Activated gamma-delta T cell (primary cell): ENCODE measurements at places on chromosomes 1 and 21.
A peak's percentile ranks its signal among the peaks of the same experiment; 100 is the strongest.

GRCh38 chr1:23169727-23170335 is 1.2 kb upstream of the LUZP1 start:
- DNase-seq, result no peak

- no peak for DNase-seq
These were observed 20.2 kb downstream of the IPP start for GRCh38 chr1:45730075-45730779.

DNA sequence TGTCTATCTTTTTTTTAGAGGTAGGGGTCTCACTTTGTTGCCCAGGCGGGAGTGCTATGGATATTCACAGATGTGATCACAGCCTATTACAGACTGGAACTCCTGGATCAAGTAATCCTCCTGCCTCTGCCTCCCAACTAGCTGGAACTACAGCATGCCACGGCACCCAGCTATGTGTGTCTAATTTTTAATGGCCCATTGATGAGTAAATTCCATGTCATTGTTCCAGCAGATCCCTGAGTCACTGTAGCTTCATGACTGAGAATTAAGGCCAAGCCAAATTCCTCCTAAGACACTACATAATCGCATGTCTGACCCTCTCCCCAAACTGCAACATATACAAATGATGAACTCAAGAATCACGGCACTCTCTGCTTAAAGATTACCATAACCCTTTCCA is 84.2 kb upstream of the RGS2 start:
- DNase-seq, result no peak

DNA sequence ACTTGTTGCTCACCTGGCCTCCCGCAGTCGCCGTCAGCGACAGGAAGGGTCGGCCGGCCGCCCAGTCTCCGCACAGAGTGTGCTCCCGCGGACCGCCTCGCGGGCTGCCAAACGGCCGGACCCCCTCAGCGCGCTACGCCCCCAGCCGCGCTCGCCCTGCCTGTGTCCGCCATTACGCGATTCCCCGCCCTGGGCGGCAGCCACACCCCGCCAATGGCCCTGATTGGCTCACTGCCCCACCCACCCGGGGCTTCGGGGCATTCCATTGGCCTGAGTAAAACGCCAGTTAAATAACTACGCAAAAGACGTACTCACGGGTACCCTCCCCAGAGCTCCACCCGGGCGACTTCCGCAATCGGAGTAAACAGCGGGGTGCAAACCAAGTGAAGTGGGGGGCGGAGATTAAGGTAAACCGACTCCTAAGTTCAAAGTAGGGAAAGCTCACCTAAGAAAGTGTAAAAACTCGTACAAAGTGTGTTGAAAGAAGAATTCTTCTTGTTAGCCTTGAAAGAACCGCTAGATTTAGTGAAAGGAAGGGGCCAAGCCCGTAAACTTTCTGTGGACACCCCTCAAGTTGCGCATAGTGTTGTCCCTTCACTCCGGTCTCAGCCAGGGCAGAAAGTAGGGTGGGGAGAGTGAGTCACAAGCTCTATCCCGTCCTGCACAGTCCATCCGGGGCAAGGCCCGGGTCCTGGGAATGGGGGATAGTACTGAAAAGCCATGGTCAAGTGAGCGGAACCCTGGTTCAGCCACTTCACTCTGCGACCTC is at the start of gene WASF2:
TSS of gene WASF2 (minus strand) at position 195 of the 769 bp plus-strand sequence. CDS start 61,277 bp downstream, outside the sequence.
- DNase-seq, result peak; percentile 87

DNA sequence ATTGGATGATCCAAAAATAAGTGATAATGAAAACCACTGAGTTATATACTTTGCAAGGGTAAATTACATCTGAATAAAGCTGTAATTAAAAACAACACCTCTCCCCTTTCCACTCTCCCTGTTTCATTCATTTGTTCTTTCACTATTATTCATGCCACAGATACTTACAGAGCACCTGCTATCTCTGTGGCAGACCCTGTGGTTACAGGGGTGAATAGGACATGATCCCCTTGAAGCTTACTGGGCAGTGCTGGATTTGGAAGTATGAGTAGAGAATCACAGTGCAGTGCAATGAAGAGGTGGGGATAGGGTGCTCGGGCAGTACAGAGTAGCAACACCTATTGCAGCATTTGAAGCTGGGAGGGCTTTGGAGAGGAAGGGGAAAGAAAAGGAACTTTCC is 21.7 kb downstream of the ARV1 start:
- no peak for DNase-seq

GRCh38 chr1:3601743-3602142 is 9.6 kb downstream of the MEGF6 start:
- DNase-seq, result no peak

DNA sequence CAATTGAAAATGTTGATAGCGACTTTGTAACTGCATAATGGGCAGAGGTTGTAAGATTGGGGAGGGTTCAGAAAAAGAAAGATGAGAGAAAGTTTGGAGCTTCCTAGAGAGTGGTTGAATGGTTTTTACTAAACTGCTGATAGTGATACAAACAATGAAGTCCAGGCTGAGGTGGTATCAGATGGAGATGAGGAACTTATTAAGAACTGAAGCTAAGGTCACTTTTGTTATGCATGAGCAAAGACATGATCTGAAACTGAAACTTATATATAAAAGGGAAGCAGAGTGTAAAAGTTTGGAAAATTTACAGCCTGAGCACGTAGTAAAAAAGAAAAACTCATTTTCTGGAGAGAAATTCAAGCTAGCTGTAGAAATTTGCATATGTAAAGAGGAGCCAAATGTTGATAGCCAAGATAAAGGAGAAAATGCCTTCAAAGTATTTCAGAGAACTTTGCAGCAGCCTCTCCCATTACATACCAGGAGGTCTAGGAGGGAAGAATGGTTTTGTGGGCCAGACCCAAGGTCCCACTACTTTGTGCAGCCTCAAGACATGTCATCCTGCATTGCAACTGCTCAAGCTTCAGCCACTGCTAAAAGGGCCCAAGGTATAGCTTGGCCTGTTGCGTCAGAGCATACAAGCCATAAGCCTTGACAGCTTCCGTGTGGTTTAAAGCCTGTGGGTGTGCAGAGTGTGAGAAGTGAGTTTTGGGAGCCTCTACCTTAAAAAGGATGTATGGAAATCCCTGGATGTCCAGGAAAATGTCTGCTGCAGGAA is 843.9 kb downstream of the AMY1C start:
- no peak for DNase-seq

- no peak for DNase-seq
These were observed at the start of gene CD48 for GRCh38 chr1:160711602-160712311. CD48 (minus strand) TSS chr1:160711822; CDS start chr1:160711763, 59 bp downstream.

DNA sequence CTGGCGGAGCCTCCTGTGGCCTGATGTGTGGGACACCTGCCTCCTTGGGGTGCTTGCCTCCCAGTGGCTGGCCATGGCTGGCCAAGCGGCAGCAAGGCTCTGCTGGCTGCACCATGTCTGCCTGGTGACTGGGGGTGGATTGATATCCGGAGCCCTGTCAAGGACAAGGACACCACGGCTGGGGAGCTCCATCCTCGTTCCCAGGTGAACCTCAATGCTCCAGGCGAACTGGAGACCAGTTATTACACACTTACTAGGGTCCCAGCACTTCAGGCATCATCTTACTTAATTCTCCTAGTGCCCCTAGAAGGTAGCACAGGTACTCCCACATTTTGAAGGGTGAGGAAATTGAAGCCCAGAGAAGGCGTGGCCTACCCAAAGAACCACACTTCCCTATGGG is 15.2 kb downstream of the SPATA21 start:
- DNase-seq, result no peak

DNA sequence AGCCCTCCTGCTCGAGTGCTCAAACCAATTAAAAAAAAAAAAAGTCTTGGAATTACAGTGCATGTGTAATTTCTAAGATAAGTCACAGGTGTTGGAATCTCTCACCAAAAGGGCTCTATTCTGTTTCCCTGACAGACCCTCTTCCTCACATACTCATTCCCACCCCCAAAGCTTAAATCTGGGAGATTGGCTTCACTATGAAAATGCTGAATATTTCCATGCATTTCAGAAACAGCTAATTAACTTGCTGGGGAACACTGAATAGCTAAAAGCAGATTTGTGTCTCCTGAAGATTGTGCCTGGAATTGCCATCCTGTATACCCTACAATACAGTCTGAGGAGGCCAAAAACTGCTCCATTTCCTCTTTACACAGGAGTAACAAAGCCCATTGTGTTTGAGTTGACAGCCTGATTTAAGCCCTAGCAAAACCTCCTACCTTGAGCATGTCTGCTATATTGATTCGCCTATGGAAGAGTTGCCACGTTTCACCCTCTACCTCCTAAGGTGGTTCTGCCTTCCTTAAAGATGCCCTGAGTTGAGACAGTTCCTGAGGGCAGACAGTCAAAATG is 1.4 kb upstream of the PIK3R3 start:
- no peak for DNase-seq

DNA sequence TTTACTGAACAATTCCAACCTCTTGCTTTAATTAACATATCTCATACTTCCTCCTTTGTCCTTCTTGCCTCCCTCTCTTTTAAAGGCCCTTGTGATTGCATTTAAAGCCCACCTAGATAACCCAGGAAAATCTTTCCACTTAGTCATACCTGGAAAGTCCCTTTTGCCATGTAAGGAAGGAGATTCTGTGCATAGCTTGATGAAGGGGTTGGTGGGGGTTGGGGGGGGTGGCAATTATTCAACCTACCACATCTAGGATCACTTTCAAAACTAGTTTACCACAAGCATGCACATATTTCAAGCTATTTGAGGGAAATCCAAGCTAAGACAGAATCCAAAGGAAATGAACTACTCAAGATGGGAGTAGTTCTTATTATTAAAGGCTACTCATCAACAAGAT is 249.1 kb upstream of the PTBP2 start:
- no peak for DNase-seq

- DNase-seq, result no peak
These were observed 57.2 kb downstream of the CACHD1 start for GRCh38 chr1:64527165-64527564.

DNA sequence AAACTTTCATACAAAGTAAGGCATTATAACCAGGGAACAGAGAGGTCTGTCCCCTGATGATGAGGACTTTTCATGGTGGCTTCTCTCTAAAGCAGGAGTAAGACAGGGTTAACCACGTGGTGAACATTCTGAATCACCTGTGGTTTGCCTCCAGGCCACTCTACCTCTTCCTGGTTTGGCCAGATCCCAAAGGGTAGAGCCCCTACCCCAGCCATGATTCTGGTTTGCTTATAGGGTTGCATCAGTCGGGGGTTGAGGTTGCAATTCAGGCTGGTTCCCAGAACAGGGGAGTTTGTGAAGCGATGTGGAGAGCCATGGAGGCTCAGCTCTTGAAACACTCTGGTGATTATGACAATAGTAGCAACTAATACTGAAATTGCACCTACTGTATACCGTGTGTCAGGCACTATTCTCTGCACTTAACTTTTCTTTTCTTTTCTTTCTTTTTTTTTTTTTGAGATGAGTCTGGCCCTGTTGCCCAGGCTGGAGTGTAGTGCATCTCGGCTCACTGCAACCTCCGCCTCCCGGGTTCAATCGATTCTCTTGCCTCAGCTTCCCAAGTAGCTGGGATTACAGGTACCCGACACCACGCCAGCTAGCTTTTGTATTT is 8.3 kb downstream of the CNR2 start:
- no peak for DNase-seq

GRCh38 chr21:45488931-45489721 is 53.1 kb downstream of the SLC19A1 start:
- no peak for DNase-seq

GRCh38 chr1:206836111-206836510 is 29.3 kb upstream of the IL20 start:
- no peak for DNase-seq

DNA sequence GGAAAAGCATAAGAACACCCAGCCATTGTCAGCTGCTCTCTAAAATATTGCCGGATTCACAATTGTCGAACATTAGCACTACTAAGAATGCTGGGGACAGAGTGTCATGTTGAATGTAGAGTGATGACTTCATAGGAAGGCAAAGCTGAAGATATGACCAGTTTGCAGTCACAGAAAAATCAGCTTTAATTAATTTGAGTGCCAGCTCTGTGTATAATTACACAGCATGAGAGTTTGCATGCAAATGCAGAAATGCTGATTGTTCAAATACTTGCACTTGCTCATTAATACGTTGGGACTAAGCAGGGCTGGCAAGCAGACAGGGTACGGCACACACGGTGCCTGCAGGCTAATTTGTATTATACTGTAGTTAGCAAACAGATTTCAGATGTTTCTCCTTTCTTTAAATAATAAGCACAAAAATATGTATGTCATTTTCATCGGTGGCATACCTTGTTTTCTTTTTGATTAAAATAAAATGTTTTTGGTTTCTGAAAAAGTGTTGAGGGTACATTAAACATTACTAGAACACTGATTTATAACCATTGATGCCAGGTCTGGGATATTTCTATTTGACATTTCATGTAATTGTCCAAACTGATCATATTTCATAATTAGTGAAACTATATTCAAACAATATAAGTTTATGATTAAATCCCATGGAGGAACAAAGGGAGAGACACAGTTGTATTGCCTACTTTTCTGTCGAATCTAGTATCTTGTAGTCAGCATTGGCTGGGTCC is 99.8 kb upstream of the ADGRL2 start:
- no peak for DNase-seq

DNA sequence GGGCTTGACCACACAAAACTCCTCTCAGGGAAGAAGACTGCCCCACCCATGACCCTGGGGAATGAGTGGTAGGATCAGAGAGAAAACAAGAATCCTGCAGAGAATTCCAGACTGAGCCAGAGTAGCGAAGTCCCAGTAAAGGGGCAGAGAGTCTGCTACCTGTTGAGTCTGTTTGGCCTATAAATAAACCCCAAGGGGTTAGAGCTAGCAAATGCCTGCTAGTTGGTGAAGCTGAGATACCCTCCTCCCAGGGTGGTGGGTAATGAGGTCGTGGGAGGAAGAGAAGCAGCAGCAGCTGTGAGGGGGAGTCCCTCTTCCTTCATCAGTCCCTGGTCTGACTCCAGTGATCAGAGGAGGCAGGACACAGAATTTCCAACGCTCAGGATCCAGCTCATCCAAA is 2.5 kb downstream of the TRAF3IP3 start:
- no peak for DNase-seq

DNA sequence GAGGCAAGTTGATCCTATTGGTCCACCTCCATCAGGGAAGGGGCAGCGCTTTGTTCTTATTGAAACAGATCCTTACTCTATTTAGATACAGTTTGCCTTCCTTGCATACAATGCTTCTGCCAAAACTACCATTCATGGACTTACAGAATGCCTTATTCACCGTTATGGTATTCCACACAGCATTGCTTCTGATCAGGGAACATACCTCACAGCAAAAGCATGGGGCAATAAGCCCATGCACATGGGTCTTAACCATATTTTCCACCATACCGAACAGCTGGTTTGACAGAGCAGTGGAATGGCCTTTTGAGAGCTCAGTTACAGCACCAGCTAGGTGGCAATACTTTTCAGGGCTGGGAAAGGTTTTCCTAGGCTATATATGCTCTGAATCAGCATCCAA is 544.8 kb upstream of the ADGRL4 start:
- no peak for DNase-seq

GRCh38 chr1:107194380-107194779 is 53.5 kb downstream of the NTNG1 start:
- no peak for DNase-seq

GRCh38 chr1:223824712-223825111 is 21.0 kb downstream of the TP53BP2 start:
- DNase-seq, result no peak
